ENCODE measurements at places on chromosomes 12 and 14.

DNA sequence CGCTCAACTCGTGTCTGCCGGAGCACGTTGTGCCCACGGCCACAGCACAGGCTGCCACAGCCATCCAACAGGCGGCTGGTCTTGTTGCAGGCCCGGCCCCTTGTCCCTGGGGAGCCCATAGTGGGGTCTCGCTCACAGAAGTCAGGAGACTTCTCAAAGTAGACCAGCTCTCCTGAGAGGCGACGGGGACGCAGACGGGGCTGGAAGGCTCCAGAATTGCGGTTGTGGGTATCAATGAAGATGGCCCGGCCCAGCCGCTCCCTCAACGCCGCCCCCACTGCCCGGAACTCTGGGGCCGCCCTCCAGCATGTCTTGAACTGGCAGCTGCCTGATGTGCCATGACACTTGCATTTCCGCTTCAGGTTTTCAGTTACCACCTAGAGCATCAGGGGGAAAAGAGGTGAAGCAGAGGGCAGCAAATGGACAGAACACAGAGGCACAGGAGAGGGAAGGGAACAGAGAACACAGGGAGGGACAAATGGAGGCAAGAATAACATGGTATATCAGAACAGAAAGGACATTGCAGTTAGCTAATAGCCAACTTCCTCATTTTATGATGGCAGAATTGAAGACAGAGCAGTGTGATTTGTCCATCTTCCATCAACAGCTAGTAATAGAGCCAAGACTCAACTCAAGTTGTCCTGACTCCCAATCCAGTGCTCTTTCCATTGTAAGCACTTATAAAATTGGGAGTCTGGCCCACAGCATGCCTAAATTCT is 5.2 kb downstream of the WNT10B start:
- no peak for DNase-seq

GRCh38 chr14:50091240-50091913 is 25.0 kb downstream of the VCPKMT start:
- DNase-seq: no peak

GRCh38 chr12:2649201-2650030 is 145.4 kb upstream of the FKBP4 start:
- no peak for DNase-seq

- DNase-seq: no peak
Measured at GRCh38 chr12:48998497-48999353, 450 bp downstream of the DDN start.

GRCh38 chr14:66133666-66134065 is 352.5 kb upstream of the CCDC196 start:
- DNase-seq: no peak

GRCh38 chr12:94191811-94192210 is 43.4 kb downstream of the PLXNC1 start:
- no peak for DNase-seq

DNA sequence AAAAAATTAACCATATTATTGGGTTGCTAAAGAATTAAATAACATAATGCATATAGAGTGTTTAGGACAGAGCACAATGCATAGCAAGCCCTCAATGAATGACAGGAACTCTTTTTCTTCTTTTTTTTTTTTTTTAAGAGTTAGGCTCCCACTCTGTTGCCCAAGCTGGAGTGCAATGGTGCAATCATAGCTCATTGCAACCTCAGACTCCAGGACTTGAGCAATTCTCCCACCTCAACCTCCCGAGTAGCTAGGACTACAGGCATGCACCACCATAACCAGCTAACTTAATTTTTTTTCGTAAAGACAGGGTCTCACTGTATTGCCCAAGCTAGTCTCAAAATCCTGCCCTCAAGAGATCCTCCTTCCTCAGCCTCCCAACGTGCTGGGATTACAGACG is 20.5 kb upstream of the MTERF2 start:
- no peak for DNase-seq

- no peak for DNase-seq
Measured at GRCh38 chr14:50725761-50726160, 57.7 kb upstream of the SAV1 start.

GRCh38 chr14:22390824-22391461 is 198.1 kb downstream of the DAD1 start:
- DNase-seq: no peak

GRCh38 chr12:48973531-48973930 is 2.0 kb upstream of the WNT10B start:
- no peak for DNase-seq

DNA sequence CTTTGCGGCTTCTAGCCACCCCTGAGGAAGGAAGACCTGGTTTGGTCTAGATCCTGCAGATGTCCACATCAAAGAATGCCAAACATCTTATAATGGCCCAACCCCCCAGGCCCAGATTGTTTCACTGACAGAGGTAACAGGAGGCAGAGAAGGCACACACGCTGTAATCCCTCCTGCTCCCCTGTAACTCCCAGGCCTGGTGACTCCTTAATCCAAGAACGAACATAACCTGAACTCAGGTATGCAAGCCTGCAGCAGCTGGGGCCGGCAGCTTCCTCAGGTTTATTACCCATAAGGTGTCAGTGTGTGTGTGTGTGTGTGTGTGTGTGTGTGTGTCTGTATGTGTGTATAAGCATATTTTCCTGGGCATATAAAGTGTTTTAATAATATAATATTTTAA is 52.7 kb downstream of the ERH start:
- DNase-seq: no peak

DNA sequence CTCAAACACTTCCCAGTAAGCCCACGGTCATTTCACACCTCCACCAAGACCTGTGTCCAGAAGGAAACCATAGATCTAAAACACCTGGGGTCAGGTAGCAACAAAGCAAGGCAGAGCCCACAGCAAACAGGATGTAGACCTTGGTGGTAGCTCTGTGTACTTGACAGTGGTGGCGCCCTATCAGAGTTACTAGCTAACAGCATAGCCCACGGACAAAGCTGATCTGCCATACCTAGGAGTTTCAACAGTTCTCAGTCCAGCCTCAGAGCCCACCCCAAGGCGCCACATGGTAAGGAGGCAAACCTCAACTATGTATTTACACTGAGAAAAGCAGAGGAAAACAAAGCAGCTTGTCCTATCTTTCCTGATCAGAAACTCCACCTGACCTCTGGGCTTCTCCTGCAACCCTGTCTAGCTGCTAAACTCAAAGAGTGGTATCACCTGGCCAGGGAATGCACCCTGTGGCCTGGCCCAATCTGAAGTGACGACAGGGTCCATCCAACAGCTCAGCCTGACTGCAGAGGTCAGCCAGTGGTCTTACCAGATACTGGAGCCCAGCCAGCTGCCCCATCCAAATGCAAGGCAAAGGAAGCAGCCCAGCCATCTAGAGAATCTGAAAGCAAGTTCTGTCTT is 46.3 kb downstream of the STON2 start:
- DNase-seq: no peak

DNA sequence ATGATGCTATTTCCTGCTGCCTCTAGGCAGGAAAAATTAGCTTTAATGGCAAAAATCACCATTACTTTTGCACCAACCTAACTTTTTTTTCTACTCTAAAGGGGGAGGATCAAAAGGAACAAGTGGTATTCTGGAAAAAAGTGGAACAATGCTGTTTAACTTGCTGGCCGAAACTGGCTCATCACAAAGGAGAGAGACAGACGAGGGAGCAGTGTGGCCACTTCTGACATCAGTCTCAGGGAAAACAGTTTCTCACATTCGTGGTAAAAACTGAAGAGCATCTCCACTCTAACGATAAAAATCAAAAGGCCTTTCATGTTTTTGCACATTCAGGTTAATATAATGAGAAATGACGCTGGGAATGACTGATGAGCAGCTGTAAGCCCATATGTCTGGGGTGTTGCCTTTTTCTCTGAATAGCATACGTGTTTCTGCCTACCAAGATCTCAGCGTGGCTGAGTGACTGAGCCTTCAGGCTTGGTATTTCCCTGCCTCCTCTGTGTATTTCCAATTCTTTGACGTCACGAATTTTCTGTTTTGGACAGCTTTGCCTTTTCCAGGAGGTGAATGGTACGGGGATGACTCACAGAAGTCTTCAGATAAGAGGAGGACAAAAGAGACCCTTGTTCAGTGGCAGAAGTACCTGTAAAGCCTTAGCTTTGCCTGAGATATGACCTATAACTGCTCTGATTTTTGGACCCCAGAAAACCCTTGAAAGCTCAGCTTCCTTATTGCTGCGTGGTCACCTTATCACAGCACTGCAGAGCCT is 358.8 kb downstream of the GLT1D1 start:
- no peak for DNase-seq
